SK-N-MC (cell line): ENCODE measurements at places on chromosomes 1 and 21.

DNA sequence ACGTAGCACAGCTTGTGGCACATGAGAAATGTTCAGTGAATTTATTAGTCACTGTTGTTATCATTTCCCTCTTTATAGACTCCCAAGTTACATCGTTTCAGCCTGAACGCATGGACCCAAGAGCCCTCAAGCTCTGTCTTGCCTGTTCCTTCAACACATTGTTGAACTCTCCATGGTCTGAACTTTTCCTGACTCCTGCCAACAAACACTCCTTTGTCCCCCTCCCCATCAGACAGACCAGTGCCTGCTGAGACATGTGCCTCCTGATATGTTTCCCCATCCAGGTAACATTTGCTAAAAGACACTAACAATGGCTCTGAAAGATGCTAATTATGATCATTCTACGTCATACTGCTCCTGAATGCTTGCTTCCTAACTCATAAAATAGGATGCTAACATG, 108.7 kb upstream of the NFIA start:
- DNase-seq = no peak

GRCh38 chr1:82399093-82399492, 598.4 kb downstream of the ADGRL2 start:
- no peak for DNase-seq

- DNase-seq = no peak
Observed at GRCh38 chr1:11337580-11338073, 64.6 kb downstream of the UBIAD1 start.

- DNase-seq = no peak
Observed at GRCh38 chr21:41865002-41865777, 14.0 kb downstream of the PRDM15 start.

DNA sequence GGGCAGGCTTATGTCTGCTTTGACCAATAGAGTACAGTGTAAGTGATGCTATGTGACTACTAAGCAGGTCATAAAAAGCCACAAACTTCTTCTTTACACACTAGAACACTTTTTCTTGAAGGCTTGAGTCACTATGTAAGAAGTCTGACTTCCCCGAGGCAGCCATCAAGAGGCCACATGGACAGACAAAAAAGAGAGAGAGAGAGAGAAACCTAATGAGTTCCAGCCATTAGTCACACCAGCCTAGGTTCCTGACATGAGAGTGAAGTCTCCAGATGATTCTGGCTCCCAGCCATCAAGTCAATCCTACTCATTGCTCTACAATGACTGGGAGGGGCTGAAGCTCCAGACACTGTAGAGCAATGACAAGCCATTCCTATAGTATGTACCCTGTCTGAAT, 101.4 kb downstream of the LHX9 start:
- DNase-seq = no peak

GRCh38 chr21:42475036-42475435, 21.0 kb downstream of the RSPH1 start:
- DNase-seq = no peak

- no peak for DNase-seq
Observed at GRCh38 chr21:43578677-43579303, 80.5 kb downstream of the HSF2BP start.

DNA sequence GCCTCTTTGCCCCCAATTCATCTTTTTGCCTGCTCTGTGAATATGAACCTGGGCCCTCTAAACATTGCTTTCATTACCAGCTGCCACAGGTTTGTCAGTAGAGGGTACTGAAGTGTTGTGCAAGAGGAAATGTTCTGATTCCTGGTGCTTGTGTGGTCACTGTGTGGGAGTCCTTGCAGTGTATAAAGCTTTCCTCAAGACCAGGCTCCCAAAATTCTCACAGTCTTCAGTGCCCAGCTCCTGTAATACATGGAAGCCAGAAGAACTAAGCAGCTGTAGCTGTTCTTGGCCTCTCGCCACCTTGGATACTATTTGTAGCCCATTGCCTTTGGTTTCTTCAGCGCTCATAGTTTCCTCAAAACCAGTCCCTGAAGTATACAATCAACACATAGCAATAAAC, 1046.2 kb downstream of the BRINP3 start:
- DNase-seq = no peak

- DNase-seq = no peak
Observed at GRCh38 chr1:70717656-70718055, 306.6 kb downstream of the CTH start.

DNA sequence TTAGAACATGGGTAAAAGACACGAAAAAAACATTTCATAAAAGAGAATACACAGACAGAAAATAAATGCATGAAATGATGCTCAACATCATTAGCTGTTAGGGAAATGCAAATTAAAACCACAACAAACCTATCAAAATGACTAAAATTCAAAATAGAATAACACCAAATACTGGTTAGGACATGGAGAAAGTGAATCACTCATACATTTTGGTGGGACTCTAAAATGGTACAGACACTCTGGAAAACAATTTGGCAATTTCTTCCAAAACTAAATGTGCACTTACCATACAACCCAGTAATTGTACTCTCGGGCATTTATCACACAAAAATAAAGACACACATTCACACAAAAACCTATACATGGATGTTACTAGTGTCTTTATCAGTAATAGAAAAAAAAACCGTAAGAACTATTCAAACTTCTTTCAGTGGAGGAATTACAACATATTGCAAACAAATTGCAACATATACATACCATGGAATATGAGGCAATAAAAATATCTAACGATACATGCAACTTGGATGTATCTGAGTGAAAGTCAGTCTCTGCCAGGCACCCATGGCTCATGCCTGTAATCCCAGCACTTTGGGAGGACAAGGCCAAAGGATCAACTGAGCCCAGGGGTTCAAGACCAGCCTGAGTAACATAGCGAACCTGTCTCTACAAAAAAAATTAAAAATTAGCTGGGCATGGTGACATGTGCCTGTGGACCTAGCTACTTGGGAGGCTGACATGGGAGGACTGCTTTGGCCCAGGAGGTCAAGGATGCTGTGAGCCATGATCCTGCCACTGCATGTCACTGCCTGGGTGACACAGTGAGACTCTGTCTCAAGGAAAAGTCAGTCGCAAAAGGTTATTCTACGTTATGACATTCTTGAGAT, 19.6 kb downstream of the HSF2BP start:
- no peak for DNase-seq

DNA sequence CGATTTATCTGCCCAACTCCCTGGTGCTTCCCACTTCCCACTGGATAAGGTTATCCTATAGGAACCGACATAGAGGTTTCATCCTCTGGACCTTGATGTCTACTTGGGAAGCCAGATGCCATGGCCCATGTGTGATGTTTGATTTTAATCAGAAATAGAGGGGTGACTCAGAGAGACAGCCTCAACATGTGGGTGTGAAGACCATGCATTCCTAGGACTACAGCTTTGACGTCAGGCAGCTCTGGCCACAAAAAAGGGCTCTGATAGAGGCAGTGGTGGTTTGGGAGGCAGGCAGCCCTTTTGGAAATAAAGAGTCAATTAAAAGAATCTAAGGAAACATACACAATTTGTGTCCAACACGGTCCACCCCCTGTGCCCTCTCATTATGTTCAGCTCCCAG, 5.2 kb upstream of the SH2D2A start:
- no peak for DNase-seq

DNA sequence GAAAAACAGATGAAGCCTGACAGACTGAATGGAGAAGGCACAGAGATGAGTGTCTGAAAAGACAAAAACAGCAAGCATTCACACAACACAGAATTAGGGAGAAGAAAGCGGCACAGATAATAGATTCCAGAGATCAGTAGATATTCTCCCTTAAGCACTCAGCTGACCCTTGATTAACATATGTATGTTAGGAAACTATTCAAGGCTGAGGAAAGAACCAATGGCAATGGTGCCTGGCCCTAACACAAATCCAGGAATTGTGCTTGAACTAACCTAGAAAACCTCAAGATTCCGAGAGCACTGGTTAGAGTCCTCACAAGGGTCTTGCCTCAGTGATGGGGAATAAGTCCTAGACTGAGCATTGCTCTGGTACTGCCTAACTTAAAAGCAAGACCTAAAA, 30.9 kb downstream of the KCNT2 start:
- DNase-seq = no peak

DNA sequence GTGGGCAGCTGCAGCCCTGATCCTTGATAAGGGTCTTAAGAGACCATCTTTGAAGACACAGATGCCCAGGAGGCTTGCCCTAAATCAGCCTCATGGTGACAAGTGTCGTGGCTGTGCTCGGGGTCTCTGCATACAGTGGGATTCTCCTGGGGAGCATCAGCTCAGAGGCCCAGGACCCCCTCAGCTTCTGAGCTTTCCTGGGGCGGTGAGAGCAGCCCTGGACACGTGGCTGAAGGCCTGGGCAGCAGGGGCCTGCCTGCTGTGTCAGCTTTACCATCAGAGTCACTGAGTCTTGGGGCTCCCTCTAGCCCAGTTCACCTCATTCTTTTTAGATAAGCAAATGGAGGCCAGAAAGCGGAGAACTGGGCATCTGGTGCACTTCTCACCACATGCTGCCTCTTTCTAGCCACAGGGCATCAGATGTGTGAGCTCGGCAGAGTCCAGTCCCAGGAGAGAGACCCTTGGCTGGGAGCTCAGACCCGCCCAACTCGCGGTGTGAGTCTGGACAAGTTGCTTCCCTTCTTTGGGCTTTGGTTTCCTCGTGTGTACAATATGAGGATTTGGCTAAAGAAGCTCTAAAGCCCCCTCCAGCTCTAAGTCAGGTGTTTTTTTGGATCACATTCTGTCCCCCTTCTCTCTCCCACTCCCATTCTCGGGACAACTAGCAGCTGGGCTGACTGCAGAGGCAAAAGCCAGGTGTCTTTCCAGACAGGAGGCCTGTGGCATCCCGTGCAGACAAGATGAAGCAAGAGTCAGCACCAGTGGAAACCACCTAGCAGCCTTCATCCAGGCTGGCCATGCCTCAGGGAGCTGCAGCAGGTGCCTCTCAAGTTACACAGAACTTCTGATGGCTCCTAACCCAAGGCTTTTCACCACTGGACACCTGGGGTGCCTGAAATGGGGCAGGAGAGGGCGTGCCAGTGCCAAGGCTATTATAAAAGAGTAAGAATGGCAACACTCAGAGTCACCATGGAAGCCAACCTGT, 119.1 kb downstream of the KCNN3 start:
- no peak for DNase-seq

DNA sequence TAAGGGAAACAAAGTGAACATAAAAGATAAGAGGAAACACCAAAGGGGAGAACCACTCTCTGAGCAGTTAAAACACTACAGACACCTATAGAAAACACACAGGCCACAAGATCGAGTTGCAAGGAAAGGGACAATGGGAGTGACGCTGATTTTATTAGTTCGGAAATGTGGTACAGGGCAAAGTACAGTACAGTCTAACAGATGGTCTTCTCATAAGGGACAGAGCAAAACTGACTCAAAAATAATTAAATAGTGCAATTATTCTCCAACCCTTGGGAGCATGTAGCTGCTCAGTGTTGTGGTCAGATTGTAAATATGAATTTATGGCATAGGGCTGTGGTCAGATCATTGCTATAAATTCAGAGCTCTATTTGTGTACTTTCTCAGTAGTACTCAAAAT, 352.0 kb downstream of the USH2A start:
- DNase-seq = no peak

- DNase-seq = no peak
Observed at GRCh38 chr1:169115891-169116585, 9.5 kb downstream of the ATP1B1 start.

DNA sequence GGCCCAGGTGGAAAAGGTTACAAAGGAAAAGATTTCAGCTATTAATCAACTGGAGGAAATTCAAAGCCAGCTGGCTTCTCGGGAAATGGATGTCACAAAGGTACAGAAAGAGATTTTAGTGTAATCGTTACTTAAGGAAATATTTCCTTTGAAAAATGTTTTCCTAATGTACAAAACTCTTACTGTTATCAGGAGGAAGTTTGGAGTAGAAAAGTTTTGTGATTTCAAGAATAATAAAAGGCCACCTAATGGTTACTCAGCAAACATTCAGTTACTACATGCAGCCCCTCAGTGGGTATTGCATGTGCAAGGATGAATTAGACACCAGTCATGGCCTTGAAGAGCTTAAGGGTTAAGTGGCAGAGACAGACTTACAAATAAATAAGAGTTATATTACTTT, 85.2 kb downstream of the SDCCAG8 start:
- DNase-seq = no peak

DNA sequence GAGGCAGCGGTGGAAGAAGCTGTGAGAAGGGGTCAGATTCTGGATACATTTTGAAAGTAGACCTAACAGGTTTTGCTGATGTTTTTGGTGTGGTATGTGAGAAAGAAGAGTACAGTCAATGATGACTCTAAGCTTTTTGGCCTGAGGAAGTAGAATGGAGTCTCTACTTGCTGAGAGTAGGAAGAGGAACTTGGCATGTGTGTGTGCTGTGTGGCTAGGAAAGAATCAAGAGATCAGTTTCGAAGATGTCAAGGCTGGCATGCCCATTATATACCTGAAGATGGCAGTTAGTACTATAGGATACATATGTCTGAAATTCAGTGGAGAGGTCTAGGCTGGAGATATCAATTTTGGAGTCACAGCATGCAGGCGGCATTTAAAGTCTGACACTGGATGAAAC, 64.4 kb downstream of the MAB21L3 start:
- no peak for DNase-seq

GRCh38 chr1:153513023-153513422, 22.8 kb downstream of the S100A6 start:
- no peak for DNase-seq

- DNase-seq = no peak
Observed at GRCh38 chr1:55463814-55464475, 248.8 kb upstream of the USP24 start.

- DNase-seq = no peak
Observed at GRCh38 chr1:19009882-19010321, 53.4 kb upstream of the IFFO2 start.

- no peak for DNase-seq
Observed at GRCh38 chr21:44706026-44706705, 5.2 kb downstream of the TSPEAR start.
